Kidney capillary endothelial cell (primary cell): ENCODE measurements at places on chromosomes 3 and 15.
A peak's percentile ranks its signal among the peaks of the same experiment; 100 is the strongest.

- no peak for DNase-seq
Measured at GRCh38 chr15:75410196-75410595, 41.3 kb downstream of the SIN3A start.

GRCh38 chr3:155254445-155254844 lies 39.0 kb downstream of the STRIT1 start:
- no peak for DNase-seq

GRCh38 chr3:196166741-196167140 lies 44.5 kb downstream of the ZDHHC19 start:
- no peak for DNase-seq

GRCh38 chr3:77025471-77025870 lies 14.4 kb upstream of the ROBO2 start:
- no peak for DNase-seq

- no peak for DNase-seq
Measured at GRCh38 chr3:101944308-101944707, 95.0 kb downstream of the NFKBIZ start.

GRCh38 chr3:12799525-12800440 lies 3.3 kb downstream of the CAND2 start:
- DNase-seq, result no peak

DNA sequence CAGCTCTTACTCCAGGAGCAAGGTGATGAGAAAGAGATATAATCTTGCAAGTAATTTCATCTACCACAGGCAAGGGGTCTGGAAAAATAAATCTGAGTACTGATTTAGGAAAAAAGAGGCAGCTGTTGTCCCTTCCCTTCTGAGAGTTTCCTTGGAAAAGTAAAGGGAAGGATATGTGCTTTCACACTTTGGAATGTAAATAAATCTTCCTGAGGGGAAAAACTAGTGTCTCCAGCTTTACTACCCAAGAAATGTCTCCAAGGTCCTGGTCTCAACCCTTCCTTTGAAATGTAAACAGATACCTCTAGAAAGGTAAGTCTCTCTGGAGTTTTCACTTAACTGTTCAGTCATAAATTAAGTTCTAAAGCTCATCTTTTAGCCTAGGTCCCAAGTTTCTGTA lies 102.6 kb downstream of the DPH6 start:
- DNase-seq, result no peak

DNA sequence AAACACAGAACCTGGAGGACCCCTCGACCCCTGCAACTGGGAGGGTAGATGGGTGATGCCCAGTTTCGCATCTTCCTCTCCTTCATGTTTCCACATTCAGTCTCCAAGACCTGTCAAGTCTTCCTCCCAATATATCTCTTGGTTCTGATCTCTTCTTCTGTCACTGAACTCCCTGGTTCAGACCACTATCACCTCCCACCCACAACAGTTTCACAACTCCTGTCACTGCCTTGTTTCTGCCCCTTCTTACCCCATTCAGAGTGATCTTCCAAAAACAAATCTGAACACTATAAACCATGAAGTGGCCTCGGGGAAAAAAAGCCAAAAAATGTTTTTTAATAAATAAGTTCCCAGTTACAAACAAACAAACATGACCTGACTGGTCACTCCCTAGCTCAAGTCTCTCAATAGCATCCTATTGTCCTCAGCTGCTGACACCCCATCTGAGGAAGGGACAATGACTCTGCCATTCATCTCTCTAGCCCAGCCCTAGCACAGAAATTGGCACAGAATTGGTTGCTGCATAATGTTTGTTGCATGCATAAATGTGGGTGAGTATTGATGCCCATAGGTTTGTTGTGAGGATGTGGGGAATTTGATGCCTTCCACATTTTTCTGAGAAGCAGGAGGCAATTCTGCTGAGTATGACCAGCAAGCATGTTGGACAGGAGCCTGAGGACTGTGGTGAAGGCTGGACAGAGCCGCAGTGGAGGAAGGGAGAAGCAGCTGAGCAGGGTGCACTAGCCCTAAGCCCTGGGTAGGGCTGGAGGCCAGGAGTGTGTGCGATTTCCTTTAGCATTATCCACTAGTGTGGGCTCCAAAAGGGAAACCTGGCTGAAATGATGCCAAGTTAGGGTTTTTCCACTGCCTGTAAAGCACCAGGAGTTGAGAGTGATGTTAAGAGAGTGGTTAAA lies 12.2 kb upstream of the XYLB start:
- DNase-seq, result no peak

DNA sequence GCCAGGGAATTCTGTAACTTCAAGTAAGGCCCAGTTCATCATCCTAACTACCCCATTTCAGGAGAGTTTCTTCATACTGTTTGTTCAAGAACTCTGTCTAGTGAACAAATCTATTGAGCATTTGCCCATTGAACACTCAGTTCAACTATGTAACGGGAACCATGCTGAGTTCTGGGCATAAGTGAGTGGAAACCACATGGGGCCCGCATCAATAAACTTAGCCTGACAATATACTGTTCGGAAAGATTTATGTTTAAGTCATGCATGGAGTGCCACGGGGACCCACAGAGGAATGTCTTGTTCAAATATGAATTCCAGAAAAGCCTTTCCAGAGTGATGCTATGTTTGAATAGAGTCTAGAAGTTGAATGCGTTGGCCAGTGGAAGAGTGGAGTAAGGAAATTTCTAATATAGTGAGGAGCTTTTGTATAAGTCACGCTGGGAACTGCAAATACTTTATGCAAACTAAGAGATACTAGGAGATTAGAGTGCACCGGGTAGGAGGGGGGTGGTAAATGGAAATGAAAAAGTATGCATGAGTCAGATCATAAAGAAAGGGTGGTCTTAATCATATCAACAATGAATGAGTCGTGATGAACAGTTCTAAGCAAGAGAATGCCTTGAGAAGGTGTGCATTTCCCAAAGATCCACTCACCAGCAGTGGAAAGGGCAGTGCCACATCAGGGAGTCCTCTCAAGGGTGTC lies 279.8 kb downstream of the VPS13C start:
- DNase-seq, result no peak

GRCh38 chr15:89586651-89587050 lies 11.4 kb downstream of the TICRR start:
- no peak for DNase-seq

- no peak for DNase-seq
Measured at GRCh38 chr15:39513936-39514335, 66.9 kb upstream of the THBS1 start.

DNA sequence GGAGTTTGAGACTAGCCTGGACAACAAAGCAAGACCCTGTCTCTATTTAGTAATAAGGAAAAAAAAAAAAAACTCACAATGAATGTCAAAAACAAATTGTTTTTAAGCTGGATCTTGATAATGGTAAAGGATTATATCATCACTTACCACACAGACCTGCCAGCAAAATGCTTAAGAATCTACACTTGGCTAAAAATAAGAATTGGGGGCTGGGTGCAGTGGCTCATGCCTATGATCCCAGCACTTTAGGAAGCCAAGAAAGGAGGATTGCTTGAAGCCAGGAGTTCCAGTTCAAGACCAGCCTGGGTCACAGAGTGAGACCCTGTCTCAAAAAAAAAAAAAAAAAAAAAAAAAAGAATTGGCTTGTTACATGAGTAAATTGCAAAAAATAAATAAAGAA lies 31.0 kb downstream of the ACAP2 start:
- DNase-seq, result no peak

DNA sequence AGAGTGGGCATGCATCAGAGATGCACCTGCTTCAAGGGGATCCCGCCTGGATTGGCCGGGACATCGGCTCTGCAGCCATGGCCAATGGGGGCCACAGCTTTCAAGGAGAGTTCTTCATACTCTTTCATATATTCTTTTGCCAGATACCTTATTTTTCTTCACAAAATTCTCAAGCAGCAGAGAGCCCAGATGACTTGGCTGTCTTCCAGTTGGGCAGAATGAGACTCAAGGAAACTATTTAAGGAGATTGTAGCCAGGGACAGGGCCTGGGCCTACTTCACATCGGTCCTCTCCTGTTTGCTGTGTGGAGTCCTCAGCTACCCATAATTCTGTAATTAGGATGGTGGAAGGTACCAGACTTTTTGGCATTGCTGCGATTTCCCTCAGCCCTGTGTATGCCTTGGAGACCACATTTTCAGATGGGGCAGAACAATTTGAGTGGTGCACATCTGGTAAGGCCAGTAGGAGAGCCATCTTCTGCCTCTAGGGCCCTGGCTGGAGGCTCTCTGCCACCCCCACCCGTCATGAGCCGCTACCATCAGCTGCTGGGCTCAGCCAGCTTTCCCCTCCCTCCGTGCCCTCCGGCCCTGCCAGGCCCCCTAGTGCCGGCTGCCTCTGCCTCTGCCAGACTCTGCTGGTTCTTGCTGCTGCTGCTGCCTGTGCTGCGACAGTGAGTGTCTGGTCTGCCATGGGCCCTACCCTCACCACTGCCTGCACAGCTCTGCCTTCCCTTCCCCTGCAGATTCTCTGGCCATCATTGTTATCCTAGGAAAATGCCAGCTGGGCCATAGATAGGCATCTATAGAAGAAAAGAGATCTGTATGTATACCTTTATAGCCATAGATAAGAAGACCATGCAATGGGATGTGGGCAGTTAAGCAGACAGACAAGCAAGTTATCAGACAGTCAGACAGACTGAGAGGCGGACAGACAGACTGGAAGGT lies 6.7 kb downstream of the PLIN1 start:
- no peak for DNase-seq

GRCh38 chr3:14862661-14863230 lies 44.0 kb downstream of the FGD5 start:
- DNase-seq, result no peak

- no peak for DNase-seq
Measured at GRCh38 chr3:111737706-111738086, 121.4 kb upstream of the PHLDB2 start.

DNA sequence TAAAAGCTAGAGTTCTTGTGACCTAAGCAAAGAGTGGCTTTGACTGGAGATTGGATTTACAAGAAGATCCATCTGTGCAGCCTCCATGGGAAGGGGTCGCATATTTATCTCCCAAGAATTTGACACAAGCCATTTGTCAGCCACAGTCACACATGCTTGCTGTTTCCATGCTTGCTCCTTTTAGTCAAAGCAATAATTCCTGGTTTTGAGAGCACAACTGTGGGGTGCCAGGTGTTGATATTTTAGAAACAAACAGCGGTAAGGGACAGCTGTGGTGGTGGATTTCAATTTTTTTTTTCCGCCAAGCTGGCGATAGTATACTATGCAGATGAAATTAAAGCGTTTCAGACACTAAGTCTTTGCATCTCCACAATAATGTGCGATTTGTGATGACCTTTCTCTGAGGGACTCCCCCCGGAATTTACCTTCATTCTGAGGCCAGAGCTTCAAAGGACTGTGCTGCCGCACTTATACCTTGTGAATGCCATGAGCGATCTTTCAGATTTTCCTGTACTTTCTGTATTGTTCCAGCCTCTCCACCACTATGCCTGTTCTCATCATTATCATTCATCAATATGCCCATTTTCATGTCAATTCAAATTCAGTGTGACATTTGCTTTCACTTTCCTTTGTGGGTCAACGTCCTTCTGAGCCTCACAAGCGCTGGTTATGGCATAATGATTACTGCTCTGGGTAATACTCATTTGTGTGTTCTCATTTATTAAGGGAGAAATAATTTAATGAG lies 108.2 kb upstream of the KBTBD8 start:
- no peak for DNase-seq

- DNase-seq, result peak; percentile 22
Measured at GRCh38 chr15:97745481-97746071, 214.9 kb upstream of the ARRDC4 start.

DNA sequence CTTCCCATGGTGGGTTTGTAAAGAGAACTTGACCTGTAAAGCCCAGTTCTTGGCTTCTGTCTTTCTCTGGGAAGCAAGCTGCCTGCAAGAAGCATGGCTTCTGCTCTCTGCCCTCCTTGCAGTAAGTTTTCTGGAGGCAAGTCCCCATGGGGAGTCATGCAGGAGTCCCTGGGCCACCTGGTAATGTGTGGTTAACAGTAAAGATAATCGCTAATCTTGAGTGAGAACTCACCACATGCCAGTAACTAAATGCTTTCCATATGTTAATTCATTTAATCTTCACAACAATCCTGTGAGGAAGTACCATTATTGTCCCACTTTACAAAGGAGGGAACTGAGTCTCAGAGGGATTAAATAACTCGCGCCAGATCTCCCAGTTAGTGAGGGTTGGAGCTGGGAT lies 4.2 kb downstream of the CAPN3 start:
- no peak for DNase-seq

DNA sequence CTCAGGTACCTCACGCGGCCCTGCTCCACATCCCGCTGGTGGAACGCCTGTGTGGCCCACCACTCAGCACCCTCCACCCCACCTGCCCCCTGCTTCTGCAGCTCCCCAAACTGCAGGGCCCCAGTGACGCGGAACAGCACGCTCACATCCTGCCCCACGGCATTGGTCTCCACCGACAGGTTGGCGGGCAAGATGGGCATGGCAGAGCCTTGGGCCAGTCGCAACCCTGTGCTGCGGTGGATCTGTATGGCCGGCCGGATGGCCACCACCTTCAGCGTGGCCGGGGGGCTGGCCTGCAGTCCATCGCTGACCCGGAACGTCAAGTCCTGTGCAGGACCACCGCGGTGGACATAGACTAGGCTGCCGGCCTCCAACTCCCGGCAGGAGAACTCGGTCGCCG lies 23.8 kb downstream of the CSPG4 start:
- DNase-seq, result no peak

DNA sequence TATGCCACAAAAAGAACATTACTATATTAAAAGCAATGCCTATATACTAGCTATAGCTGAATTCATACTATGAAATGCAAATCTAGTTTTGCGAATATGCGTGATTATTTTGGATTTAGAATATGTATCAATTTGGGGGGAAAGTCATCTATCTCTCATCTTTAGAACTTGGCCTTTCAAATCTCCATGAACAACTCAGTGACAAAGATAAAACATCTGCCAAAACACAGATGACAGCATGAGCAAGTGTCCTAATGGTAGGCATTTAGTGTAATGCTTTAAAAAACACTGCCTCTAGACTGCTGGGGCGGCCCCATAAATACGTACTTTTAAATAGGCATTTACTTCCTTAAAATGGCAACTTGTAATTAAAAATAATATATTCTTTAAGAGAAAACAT lies 2.7 kb downstream of the CD47 start:
- no peak for DNase-seq

DNA sequence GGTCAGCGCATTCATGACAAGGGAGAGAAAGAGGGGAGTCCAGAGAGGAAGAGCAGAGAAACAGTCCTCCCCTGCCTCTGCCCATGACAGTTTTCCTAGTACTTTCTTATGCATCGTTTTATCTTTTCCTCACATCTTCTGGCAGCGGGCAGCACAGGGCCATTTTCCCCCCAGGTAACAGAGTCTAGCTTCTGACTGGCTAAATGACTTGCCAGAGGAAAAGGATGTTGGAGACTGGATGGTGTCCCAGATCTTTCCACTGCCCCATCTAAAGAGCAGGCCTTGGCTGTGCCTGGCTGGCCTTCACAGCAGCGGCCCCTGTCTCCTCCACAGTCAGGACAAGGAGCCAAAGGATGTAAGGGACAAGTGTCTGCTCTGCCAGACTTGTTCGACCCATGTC lies 59.3 kb downstream of the CTDSPL start:
- no peak for DNase-seq

DNA sequence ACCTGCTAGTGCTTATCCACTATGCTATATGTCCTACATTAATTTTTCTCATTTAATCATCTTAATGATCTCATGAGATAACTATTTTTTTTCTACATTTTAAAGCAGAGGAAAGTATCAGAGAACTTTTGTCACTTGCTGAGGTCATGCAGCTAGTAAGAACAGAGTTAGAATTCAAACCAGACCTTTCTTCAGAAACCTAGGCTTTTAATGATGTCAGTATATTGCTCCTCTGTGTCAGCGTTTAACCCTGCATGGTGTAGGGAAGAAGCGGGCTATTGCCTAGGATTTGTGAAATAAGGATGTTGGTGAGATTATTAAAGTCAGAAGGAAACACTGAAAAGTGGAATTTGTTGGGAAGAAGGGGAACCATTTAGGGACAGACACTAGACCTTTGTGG lies 121.2 kb downstream of the AKAP13 start:
- DNase-seq, result no peak
